ENCODE measurements at places on chromosomes 7 and 10.
A peak's percentile ranks its signal among the peaks of the same experiment; 100 is the strongest.

GRCh38 chr10:21519941-21520436 is 5.5 kb downstream of the SKIDA1 start:
- DNase-seq, result no peak

DNA sequence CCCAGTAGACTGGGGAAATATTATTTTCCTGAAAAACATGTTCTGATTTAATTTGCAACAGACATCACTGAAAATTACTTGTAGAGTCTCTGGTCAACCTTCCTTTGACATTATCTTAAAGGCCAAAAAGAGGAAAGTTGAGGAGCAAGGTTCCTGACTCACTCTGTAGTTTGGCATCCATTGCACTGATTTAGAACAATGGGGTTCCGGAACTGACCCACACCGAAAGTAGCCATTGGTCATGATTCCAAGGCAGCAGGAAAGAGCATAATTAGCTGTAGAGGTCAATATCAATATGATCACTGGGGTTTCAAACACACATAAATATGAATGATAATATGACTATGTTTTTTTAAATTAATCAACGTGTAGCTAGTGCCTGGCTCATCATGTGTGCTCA is 65.8 kb downstream of the DNMBP start:
- DNase-seq, result no peak

GRCh38 chr7:33054261-33054964 is 8.2 kb downstream of the NT5C3A start:
- DNase-seq, result peak; percentile 13

DNA sequence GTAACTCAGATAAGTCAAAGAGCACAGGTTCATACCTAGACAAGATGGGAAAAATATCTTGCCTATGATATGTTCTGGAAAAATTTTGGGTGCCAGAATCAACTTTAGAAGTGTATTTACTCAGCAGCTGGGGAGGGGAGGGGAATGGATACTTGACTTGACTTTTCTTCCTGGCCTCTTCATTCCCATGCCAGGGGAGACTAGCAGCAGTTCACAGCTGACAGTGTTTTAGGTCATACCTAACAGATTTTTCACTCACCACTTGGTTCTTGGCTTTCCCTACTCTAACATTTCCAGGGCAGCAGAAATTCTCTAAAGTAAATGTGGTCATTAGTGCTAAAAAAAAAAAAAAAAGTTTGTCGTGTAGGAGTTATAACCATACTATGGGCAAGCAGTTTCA is 46.3 kb downstream of the TAS2R16 start:
- no peak for DNase-seq

GRCh38 chr7:108059526-108059925 is 56.6 kb upstream of the LAMB1 start:
- DNase-seq, result no peak

DNA sequence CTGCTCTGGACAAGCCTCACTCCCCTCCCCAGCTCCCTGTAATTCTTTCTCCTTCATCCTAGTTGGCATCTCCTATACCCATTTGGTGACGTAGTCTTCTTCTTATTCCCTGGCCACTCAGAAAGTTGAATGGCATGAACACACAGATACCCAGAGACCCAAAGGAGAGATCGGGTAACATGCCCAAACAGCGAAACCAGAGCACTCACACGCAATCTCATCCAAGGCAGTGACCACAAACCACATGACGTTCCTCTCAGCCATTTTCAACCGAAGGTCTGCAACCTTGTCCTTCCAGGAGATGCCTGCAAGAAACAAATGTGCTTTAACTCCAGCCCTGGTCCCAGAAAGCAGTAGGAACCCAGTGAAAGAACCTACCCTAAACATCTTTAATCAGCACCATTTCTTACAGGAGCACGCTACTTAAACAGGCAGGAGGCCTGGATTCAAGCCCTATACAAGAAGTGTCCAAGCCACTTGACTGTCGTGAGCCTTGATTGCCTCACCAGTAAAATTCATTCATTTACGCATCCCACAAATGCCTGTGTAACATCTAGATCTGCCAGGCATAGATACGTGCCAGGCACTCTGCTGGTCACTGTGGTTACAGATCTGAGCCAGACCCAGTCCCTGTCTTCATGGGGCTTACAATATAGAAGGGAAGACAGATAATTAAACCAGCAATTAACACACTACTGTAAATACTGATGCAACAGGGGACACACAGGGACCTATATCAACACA is 37.1 kb downstream of the XPNPEP1 start:
- DNase-seq, result no peak

- DNase-seq, result peak; percentile 29
Measured at GRCh38 chr7:20598459-20599309, 16.8 kb upstream of the ABCB5 start.

DNA sequence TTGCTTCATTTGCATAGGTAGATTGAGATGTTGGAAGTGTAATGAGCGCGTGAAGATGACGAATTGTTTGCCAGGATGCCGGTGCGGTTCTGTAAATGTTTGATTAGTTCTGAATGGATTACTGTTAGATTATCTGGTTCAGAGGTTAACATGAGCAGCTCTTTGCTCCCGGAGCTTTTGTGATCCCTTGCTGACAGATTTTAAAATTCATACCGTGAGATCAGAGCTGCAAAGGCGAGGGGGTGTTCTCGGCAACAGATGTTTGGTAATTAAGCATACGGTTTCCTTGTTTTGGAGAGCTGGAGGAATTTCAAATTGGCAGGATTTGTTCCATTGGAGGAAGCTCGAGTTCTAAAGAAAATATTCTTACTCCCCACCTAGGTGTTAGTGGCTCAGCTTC is 237.8 kb upstream of the GPR26 start:
- no peak for DNase-seq

GRCh38 chr10:13271552-13272163 is 28.2 kb downstream of the PHYH start:
- peak; percentile 42 for DNase-seq

DNA sequence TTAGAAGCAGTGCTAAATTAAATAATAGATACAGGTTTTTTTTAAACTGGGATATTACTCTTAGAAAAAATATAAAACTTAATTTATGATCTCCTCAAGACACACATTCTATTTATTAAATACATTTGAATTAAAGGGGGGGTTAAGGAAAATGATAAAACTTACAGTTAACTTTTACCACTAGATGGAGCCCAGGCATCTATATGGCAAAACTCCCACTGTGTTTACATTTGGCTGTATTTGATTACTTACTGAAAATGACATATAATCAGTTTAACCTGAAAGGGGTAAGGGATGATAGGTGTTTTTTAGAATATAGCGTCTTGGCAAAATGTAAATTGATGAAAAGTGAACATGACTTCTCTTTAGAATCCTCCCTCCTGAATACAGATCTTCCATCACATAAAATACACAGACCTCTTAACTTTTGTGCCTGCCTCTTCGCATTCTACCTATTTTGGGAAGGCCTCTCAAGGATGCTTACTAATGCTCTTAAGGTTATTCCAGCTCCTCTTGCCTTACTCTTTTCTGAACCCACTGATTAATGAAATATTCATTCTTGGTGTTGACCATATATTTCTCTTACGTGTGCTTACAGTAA is 235.7 kb downstream of the AGMO start:
- DNase-seq, result no peak

- DNase-seq, result no peak
Measured at GRCh38 chr10:17787087-17787961, 21.8 kb upstream of the MRC1 start.

GRCh38 chr10:89476150-89476549 is 59.2 kb downstream of the SLC16A12 start:
- no peak for DNase-seq

DNA sequence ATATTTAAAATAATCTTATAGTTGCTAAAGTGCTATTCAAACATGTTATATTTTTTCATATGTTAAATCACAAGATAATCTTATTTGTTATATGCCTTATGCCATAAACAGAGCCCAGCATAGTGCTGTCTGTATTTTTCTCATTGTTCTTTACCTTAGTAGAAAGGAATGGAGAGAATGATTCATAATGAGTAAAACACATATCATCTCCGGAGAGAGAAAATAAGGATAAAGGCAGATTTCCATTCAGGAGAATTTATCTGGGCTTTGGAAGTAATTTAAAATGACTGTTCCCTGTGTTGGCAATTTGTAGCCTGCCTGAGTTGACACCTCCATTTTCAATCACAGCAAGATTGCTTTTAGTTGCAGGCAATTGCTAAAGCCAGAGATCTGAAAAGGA is 30.2 kb downstream of the CHN2 start:
- DNase-seq, result no peak

- DNase-seq, result no peak
Measured at GRCh38 chr10:53744746-53745145, 972.2 kb upstream of the MBL2 start.

DNA sequence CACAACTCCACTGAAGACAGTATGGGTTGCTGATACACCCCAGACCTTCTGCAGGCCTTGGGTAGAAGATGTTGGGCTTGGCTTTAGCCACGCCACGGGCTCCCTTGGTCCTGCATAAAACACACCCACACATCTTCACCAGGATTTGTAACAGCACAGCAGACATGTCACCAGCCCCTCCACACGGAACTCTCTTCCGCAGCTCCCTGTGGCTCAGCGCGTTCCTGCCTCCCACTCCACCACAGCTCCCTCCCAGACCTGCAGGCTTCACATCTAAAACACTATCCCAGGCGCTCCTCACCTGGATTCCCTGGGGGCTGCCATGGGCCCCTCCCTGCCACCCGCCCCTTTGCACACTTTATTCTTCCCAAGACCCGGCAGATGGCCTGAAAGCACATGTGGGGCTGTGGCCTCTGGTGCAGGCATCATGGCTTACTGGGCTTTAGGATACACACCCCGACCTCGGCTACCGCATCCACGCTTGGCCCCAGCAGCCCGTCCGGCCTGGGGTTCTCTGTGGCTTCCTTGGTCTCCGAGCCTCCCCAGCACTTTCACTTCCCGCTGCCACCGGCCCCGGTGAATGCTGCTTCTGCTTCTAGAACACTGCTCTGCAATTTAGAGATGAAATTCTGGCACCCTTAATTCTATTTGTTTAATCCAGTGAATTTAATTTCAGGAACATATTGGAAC is 432.9 kb downstream of the DNAJB6 start:
- DNase-seq, result no peak

- no peak for DNase-seq
Measured at GRCh38 chr10:68553138-68553537, 7.0 kb upstream of the TET1 start.

- DNase-seq, result no peak
Measured at GRCh38 chr7:6399351-6399750, 48.4 kb downstream of the DAGLB start.

DNA sequence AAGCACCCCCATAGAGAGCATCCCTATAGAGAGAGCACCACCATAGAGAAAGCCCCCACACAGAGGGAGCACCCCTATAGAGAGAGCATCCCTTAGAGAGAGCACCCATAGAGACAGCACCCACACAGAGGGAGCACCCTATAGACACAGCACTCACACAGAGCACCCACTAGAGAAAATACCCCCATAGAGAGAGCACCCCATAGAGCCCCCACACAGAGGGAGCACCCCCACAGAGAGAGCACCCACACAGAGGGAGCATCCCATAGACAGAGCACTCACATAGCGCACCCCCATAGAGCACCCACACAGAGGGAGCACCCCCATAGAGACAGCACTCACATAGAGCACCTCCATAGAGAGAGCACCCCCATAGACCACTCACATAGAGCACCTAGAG is 48.6 kb downstream of the INSIG1 start:
- DNase-seq, result no peak

GRCh38 chr10:49288341-49289065 is 10.5 kb upstream of the C10orf71 start:
- no peak for DNase-seq

DNA sequence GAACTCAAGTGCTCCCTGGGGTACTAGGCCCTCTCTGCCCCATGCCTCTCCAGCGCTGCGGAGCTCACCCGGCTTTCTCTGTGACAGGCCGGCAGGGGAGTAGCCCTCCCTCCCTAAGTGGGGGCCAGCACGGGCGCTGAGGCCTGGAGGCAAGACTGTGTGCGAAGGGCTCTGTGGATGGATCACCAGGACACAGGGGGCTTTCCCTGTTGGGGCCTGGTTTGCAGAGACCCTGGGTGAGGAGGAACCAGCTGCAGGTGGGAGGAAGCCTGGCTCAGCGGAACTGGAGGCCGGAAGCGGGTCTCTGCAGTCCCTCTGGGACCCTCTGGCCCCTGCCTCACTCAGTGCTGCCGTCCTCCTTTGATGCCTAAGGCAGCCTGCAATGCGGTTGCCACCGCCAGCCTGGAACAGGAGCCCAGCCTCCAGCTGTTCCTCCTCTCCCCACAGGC is 106.0 kb downstream of the CYTH3 start:
- no peak for DNase-seq

- DNase-seq, result no peak
Measured at GRCh38 chr7:155824227-155824886, 12.1 kb upstream of the SHH start.

DNA sequence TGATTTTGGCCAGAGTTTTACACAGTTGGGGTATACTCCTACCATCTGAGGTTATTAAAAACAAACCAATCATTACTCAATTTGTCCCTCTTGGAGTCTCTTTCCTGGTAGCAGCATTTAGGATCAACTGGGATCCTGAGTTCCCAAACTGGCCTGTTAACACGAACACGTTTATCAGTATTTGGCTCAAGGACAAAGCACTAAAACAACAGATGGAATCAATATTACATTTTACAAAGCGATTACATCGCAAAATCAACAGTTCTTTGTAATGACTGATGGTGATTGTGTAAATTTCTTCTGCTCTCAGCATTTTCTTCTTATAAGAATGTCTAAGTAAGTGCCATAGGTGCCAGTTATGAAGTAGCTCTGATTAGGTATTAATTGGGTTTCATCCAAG is 582.9 kb upstream of the ANKRD30A start:
- DNase-seq, result no peak

DNA sequence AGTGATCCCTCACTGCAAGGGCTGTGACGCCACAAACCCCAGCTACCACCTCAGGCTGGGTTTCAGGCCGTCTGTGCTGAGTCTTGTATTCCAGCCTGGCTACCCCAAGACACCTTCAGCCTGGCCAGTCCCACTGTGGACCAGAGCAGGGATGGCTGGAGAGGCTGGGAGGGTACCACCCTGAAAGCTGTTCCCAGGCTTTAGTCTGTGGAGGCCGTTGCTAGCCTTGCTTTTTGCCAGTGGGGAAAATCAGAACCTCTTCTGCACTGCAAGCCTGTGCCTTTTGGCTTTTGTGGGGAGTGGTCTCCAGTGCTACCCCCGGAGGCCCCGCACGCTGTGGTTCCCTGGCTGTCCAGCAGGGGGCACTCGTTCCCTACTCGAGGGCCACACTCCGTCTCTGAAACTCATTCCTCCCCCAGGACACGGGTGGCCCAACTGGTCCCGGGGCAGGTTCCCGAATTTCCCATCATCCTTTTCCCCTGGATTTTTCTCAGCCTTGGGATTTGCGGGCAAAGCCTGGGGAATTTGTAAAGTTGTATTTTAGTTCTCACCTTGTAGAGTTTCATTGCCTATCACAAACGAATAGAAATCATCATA is 128.4 kb upstream of the BTBD16 start:
- no peak for DNase-seq

GRCh38 chr7:130113887-130114286 is 43.6 kb downstream of the KLHDC10 start:
- no peak for DNase-seq

GRCh38 chr7:69744026-69744425 is 145.8 kb downstream of the AUTS2 start:
- DNase-seq, result no peak

GRCh38 chr7:131154380-131154779 is 173.3 kb upstream of the MKLN1 start:
- no peak for DNase-seq

GRCh38 chr10:77628906-77629730 is 8.5 kb downstream of the KCNMA1 start:
- DNase-seq, result no peak
